KG1 (cell line): ENCODE measurements at places on chromosomes 7 and 10.
A peak's percentile ranks its signal among the peaks of the same experiment; 100 is the strongest.

DNA sequence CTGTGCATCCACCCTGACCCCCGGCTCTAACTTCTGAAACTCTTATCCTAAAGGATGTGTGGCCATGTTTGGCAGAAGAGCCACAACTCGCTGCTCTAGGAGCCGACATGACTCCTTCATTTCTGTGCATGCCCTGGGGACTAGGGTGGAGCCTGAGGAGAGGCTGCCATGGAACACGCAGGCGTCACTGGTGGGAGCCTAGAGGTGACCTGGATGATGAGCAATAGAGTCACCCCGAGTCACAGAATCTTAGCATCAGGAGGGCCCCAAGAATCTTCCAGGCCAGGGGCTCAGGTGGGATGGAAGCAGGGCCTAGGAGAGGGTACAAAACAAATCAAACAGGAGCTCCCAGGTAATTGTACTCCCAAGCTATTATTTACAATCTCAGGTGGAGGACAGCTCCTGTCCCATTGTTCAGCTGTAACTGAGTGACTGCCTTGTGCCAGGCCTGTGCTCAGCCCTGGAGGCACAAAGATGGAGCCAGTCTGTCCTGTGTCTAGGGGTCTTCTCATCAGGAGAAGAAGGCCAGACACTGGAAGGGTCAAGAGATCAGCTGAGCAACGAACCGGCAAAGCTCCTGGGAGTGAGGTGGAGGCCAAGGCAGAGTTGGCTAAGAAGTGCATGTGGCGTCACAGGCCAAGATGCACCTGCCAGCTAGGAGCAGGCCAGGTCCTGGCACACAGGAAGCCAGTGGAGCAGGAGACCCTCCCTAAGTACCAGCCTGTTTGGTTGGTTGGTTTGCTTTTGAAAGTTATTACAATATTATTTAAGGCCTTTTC lies 5.8 kb upstream of the ZNF22 start:
- DNase-seq, result no peak

- no peak for DNase-seq
Observed at GRCh38 chr10:130459011-130459410, 322.8 kb downstream of the GLRX3 start.

- no peak for DNase-seq
Observed at GRCh38 chr7:44531421-44532380, 9.4 kb downstream of the NPC1L1 start.

DNA sequence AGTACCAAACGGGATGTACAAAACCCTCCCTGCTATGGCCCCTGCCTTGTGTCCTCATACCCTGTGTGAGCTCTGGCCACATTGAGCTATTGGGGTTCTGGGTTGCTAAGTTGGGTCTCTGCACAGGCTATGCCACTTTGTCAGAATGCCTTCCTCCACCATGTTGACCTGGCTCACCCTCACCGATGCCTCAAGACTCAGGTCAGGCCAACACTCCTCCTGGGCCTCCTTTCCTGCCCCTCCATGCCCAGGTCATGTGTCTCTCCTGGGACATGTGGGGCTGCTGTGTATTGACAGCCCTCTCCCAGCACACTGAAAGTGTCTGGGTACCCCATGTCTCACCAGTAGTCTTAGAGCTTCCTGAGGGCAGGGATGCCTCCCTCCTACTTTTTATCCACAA lies 14.6 kb downstream of the TRPV5 start:
- DNase-seq, result no peak

- no peak for DNase-seq
Observed at GRCh38 chr10:4427532-4427931, 398.5 kb upstream of the AKR1E2 start.

DNA sequence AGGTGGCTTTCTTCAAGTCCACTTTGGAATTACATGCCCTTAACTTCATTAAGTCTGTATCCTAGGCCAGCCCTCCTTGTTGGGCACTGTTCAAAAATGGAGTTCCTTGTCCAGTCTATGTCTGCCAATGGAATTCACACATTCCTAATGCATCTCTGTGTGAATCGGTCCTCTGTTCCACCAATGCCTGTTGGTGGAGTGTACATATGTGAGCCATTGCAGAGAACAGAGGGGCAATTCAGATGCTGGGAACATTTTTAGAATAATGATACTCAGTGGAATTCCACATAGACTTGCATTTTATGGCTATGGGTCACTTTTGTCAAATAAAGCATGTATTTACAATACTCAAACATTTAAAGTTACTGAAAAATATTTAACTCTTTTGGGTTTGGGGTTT lies 108.3 kb downstream of the COL28A1 start:
- DNase-seq, result no peak

- peak; percentile 26 for DNase-seq
Observed at GRCh38 chr10:32795598-32796183, 162.3 kb downstream of the ITGB1 start.

GRCh38 chr7:44678101-44678470 lies 70.6 kb upstream of the ZMIZ2 start:
- no peak for DNase-seq

DNA sequence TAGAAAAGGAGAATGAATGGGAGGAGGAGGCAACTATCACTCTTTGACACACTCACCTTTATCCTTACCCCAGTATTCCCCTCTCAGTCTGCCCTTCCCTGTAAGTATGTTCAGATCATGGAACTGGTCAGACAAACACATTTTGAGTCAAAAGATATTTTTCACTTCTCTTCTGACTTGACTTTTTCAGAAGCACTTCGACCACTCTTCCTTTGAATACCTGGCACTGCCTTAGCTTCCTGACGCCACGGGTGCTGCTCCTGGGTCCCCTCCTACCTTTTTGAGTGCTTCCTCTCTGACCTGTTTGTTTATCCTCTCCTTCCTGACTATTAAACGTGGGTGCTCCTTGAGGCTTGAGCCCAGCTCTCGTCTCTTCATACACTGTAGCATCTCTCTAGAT lies 19.8 kb upstream of the C10orf67 start:
- DNase-seq, result no peak

GRCh38 chr7:2034291-2035201 lies 198.2 kb downstream of the MAD1L1 start:
- DNase-seq, result no peak

GRCh38 chr10:100873827-100874326 lies 38.9 kb upstream of the SLF2 start:
- DNase-seq, result no peak

- no peak for DNase-seq
Observed at GRCh38 chr10:113042868-113043267, 92.8 kb downstream of the TCF7L2 start.

GRCh38 chr7:156609010-156609877 lies 31.3 kb upstream of the RNF32 start:
- DNase-seq, result no peak

DNA sequence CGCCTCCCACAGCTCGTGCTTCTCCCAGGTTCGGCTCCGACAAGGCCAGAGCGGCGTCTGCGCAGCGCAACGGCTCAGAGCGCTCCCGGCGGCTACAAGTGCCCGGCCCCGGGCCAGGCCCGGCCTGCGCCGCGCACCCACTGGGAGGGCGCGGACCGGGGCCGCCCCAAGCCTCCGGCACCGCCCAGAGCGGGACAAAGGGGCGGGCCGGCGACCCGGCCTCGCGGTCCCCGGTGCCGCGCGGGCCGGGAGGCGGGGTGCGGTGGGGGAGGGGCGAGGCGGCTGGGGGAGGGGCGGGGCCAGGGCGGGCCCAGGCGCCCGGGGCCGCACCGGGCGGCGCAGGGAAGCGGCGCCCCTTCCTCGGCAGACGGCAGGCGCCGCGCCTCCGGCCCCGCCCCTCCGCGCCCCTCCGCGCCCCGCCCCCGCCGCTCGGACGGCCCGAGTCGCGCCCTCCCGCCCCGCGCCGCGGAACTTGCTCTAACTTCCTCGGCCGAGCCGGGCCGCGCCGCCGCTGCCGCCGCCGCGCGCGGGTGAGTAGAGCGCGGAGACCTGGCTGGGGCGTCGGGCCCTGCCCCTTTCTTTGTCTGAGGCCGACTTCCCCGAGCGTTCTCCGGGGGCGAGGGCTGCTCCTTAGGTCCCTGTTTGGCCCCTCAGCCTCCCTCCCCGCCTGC lies at the start of gene TSPAN14:
TSS of gene TSPAN14 (plus strand) at position 469 of the 671 bp plus-strand sequence. CDS start 34,924 bp downstream, outside the sequence.
- no peak for DNase-seq

- no peak for DNase-seq
Observed at GRCh38 chr10:121532292-121532864, 65.9 kb downstream of the FGFR2 start.

DNA sequence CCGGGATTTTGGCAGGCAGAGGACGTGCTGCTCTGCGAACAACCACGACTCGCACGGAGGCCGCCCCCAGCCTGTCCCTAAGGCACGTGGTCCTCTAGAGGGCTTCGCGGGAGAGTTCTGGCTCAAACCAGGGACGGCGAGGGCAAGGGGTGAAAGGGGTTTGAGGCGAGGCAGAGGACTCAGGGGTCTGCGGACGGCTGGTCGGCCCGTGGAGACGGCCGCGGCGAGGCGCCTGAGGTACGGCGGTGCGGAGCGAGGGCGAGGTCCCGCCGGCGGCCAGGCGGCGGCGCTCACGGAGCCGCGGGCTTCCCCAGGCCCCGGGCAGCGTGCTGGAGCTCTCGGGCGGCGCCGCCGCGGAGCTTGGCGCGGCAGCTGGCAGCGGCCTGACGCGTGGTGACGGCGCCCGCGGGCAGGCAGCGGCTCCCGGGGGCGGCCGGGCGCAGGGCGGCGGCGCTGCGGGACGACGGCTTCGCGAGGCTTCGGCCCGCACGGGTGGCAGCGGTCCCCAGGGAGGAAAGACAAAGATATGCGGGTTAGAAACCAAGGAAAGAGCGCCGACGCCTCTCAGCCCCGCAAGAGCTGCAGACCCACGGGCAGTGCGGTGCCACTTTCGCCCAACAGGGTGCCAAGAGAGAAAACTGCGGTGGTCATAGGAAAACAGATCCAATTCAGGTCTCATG lies 44.8 kb downstream of the ZNF800 start:
- no peak for DNase-seq

- DNase-seq, result no peak
Observed at GRCh38 chr7:101939136-101939695, 121.8 kb downstream of the CUX1 start.

GRCh38 chr10:132377326-132377725 lies 19.7 kb upstream of the PWWP2B start:
- no peak for DNase-seq

GRCh38 chr10:105356626-105357025 lies 715.5 kb downstream of the SORCS3 start:
- DNase-seq, result no peak

DNA sequence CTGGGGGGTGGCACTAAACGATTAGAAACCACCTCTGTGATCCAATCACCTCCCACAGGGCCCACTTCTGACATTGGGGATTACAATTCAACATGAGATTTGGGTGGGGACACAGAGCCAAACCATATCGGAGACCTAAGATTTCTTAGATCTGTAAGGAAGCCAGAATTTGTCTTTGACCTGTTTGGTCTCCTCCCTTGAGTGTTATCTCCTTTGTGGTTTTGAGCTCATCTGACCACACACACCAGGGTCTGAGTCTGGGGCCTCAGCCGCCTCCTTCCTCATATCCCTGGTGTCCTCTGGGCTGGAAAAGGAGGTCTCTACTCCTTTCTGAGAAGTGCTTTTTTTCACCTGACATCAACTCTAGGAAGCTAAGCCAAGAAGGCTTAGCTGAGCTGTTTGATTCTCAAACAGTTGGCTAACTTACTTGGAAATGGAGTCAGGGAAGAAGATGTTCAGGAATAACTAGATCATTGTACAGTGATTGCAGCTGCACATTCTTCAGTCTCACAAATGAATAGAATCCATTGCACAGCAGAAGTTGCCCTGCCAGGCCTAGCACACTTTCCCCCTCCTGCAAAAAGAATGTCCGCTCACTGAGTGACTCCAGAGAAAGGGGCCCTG lies 167.4 kb downstream of the ARHGAP21 start:
- no peak for DNase-seq

GRCh38 chr7:108345710-108346336 lies 110.4 kb downstream of the NRCAM start:
- DNase-seq, result no peak

GRCh38 chr10:78856421-78856820 lies 212.3 kb upstream of the ZMIZ1 start:
- no peak for DNase-seq

DNA sequence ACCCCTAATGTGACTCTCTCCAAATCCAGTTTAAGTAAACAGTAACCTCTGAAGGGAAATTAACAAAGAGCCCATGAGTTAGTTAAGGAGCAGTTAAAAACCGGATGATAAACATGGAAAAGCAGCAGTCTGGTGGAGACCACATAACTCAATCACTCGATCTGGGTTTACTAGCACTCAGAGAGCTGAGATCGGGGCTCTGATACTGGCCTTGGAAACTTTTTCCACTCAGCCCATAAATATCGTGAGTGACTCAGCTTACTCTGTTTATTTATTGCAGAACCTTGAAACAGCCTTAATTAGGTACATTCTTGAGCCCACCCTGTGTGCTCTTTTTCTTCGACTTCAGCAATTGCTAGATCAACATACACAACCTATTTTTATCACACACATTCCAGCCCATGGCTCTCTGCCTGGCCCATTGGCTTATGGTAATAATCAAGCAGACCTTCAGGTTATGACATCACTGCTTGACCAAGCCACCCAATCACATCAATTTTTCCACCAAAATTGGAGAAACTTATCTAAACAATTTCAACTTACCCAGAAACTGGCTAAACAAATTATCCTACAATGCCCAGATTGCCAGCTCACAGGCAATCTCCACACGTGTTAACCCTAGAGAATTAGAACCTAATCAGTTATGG lies 82.2 kb upstream of the GPR22 start:
- no peak for DNase-seq

DNA sequence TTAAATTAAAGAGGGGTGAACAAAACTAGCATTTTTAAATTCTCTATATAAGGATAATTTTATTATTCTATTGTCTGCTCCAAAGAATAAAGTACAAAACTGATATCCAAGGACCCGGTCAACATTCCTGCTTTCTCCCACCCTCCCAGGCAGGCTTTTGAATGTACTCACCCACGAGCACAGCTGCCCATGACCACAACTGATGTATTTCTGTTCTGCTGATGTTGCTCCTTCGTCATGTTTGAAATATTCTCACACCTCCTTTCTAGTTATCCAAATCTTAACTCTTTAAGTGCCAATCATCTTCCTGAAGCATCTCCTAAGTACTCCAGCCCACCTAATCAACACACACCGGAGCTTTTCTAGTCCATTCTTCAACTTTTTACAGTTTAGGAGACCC lies 46.7 kb downstream of the CALD1 start:
- no peak for DNase-seq

GRCh38 chr10:128664729-128665128 lies 538.5 kb upstream of the MKI67 start:
- no peak for DNase-seq

GRCh38 chr10:43683451-43684291 lies 35.0 kb upstream of the ZNF32 start:
- DNase-seq, result no peak

- DNase-seq, result no peak
Observed at GRCh38 chr7:139682136-139683013, 95.4 kb downstream of the HIPK2 start.

DNA sequence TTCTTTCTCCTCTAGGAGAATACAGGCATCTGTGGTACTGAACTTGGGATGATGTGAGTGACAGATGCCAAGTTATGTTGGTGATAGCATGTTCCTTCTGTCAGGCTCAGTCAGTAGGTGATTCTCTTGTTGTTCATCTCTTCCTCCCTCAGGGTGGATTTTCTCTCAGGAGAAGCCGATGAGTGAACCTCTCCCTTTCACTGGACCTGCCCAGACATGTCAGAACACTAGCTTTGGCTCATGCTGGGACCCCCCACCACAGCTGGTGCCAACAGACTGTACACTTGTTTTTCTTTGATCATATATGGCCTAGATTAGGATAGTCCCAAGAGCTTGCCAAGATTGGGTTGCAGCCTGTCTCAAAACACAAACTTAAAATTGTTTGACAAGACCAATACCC lies 129.4 kb downstream of the BMPER start:
- DNase-seq, result no peak
